KBM-7 (cell line): ENCODE measurements at places on chromosomes 5 and 9.
A peak's percentile ranks its signal among the peaks of the same experiment; 100 is the strongest.

GRCh38 chr9:100029251-100029650 is 69.5 kb downstream of the ERP44 start:
- DNase-seq: no peak

- no peak for DNase-seq
Measured at GRCh38 chr5:142473038-142473437, 148.2 kb upstream of the SPRY4 start.

DNA sequence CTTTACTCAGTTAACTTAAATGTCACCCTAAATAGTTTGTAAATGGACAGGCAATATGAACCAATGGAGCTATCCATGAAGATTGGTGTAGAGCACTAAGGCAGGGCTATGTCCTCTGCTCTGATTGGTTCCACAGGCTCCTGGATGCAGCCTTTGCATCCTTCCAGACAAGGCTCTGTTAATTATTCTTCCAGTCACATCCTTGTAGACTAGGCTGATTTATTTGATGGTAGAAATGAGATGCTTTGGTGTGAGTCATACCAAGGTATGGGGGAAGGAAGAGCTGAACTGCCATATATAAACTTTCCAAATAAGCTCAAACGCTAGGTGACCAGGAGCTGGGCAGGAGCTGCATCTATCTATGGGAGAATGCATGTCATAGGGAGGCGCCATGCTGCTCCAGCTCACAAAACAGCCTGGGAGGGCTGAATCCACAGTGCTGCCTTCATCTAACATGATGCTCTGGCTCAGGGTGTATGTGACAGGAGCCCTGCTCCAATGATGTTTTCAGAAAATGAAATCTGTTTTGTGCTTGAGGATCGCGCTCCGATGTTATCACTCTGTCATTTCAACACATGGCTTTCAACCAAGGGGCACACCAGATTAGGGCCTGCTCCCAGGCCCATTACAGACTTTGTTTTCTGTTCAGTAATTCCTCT is 818.0 kb upstream of the ZNF608 start:
- no peak for DNase-seq

DNA sequence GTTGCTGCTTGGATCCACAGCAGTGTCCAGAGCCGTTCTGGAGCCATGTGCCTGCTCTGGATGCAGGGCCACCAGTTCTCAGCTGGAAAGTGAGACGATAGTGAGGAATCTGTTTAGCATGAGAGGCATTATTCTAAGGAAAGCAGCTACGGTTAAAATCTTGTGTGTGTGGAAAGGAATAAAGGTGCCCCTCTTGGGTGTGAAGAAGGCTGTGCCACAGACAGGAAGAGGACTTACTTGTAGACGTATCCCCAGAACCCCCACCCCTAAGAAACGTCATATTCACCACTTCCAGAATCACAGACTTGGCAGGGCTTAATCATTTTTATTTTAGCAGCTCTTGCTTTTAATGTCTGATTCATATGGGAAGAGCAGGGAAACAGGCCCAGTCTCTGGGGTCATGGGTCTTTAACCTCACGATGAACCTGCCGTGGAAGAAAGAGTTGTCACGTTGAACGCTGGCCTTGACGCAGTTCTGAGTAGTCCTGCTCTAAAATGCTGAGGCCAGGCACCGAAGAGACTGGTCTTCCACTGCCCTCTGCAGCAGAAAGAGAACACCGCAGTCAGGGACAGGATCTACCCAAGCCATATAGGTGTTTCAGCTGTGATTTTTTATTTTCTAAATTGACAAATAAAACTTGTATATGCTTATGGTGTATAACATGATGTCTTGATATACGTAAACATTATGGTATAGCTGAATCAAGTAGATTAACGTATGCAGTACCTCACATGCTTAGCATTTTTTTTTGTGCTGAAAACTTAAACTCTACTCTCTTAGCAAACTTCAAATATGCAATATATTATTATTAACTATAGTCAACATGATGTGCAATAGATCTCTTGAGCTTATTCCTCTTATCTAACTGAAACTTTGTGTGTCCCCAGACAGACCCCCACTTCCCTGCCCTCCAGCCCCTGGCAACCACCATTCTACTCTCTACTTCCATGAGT is 38.8 kb downstream of the CARTPT start:
- DNase-seq: peak; percentile 64

GRCh38 chr9:134544388-134545214 is 97.0 kb upstream of the COL5A1 start:
- no peak for DNase-seq

- DNase-seq: no peak
Measured at GRCh38 chr9:132125361-132125760, 36.5 kb upstream of the NTNG2 start.

GRCh38 chr5:58800356-58800755 is 217.5 kb downstream of the RAB3C start:
- no peak for DNase-seq

DNA sequence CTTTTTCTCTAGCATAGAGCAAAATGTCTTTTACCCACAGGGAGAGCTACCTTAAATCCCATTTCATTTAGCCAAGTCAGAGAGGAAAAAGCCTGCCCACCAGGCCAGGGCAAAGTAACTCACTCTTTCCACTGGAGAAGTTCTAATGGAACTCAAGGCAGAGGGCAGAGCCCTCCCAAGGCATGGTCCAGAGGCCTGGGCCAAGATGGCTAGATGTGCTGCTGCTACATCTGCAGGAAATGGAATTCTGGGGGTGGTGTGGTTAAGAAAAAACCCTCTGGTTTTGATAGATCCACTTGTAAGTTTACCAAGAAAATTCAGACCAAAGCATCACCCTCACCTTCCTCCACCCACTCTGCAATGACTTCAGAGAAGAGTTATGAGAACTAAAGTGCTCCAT is 37.3 kb downstream of the CSF2 start:
- DNase-seq: no peak

DNA sequence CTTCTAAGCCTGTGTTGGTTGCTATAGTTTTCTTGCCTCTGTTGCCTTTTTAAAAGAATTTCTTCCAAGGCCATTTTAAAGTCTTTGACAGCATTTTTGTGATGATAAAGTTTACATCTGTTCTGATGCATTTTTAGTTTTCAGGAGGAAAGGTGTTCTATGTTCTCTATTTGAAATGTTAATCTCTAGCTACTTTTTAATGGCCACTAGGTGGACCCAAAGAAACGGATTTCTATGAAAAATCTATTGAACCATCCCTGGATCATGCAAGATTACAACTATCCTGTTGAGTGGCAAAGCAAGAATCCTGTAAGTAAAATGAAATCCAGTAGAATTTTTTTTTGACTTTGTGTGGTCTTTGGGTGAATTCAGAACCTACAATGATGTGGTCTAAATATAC is 60.2 kb downstream of the MELK start:
- peak; percentile 43 for DNase-seq

DNA sequence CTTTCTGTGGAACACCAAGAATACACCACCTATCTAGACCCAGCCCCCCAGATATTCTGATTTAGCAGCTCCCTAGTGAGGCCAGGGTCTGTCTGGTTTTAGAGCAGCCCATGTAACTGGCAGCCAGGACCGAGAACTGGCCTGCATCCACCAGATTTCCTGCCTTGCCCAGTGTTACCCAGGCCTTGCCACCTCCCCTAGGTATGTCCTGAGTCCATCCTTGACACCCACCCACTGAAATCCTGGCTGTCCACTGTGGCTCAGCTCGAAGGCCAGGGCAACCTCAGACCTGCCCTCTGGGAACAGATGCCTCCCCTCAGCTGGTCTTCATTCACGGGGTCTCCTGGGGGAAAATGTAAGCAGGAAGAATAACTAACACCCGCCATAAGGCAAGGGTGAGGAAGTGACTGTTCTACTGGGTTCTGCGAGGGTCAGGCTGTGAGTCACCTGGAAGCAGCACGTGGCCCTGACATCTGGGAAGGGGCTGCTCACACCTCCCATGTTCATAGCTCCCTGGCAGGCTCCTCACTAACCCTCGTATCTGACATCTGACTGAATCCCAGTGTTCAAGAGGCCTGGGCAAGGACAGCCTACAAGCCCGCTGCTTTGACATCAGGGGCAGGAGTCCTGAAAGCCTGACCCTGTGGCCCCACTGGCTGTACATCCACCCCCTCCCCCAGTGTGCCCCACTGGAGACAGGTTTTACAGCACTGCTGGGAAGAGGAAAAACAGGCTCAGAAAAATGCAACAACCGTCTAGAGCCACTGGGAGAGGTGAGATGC is 72.7 kb downstream of the SEMA4D start:
- no peak for DNase-seq

GRCh38 chr9:120735415-120736126 is 21.3 kb upstream of the MEGF9 start:
- peak; percentile 71 for DNase-seq

- DNase-seq: no peak
Measured at GRCh38 chr5:108212775-108213346, 169.0 kb downstream of the FBXL17 start.

GRCh38 chr5:3101561-3101960 is 350.1 kb upstream of the IRX2 start:
- no peak for DNase-seq

- DNase-seq: no peak
Measured at GRCh38 chr9:96435345-96435744, 14.6 kb upstream of the HABP4 start.

GRCh38 chr5:112257005-112257404 is 162.1 kb downstream of the EPB41L4A start:
- DNase-seq: no peak

GRCh38 chr5:14752497-14753071 is 88.1 kb downstream of the OTULIN start:
- DNase-seq: no peak

GRCh38 chr9:109771796-109772531 is 8.0 kb upstream of the PALM2AKAP2 start:
- no peak for DNase-seq

DNA sequence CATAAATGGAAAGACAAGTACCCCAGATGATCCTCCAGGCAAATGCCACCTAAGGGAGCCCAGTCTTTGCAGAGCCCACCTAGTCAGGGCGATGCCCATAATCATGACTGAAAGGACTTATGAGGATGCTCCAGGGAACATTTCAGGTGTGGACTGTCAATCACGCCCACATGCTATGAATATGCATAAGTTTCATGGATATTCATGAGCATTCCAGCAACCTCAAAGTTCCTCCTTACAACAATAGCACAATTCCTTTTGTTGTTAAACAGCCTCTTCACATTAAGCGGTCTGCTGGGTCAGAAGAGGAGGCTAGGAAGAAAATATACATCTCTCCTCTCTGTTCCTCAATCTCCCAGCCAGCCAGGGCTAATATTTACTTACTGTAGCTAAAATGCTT is 161.6 kb downstream of the C5orf15 start:
- no peak for DNase-seq

DNA sequence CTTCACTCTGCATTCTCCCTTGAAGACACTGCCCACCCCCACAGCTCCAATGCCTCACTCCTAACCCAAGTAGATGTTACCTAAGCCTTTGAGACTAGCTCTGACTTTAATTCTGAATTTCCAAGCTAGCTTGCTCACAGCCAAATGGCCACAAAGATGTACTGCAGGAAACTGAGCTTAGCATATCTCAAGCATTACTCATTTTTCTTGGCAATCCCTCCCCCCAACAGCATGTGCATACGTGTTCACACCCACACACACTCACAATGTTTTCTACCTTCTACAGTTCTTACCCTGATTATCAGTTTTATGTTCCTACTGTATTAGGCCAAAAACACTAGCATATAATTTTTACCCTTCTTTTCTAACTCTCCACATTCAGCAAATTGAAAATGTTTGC is 13.7 kb upstream of the GRIA1 start:
- DNase-seq: no peak

DNA sequence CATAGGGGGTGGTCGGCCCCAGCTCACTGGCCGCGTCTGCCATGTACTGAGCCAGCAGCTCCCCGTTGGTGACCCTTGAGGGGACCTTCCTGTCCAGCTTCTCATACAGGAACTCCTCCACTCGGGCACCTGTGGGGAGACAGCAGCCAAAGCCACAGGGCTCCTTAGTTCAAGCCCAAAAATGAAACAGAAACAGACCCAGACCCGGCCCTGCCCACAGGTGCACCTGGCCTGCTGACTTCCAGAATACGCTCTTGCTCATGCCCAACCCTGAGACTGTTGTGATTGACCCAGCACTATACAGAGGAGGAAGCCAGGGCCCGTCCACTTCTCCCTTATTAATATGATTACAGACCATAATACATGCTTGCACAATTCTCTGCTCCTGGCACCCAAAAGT is 7.0 kb downstream of the SH3GLB2 start:
- no peak for DNase-seq

GRCh38 chr9:130693101-130693425 is 517 bp upstream of the EXOSC2 start:
- DNase-seq: no peak

- no peak for DNase-seq
Measured at GRCh38 chr5:56161439-56161823, 71.7 kb downstream of the ANKRD55 start.
